Neural progenitor cell (in vitro differentiated cells): ENCODE measurements at places on chromosomes 3 and 15. TPM values are rescaled to one million over a fixed set of nuclear protein-coding genes. Genes with fewer than 3 reads are reported as not detected.

KIF7 gene
- total RNA-seq, result 4.3 and 15.7 TPM in 2 replicates

IMPG2 gene
- 0.03 and 0.15 TPM in 2 replicates for total RNA-seq

MESP2 gene
- 0.19 TPM in 1 of 2 replicates, not detected in the other for total RNA-seq

TNFAIP8L3 gene
- total RNA-seq, result not detected in 2 replicates

ECE2 gene
- total RNA-seq, result 0.15 TPM in 1 of 2 replicates, not detected in the other

GRCh38 chr15:94395640-94396039, 164.3 kb downstream of the MCTP2 start:
- no peak overlapping the region for H3K4me3 ChIP-seq
- H3K27ac ChIP-seq, result no peak overlapping the region
- no peaks in the 10 kb centered on the region for H3K4me1 ChIP-seq

DNA sequence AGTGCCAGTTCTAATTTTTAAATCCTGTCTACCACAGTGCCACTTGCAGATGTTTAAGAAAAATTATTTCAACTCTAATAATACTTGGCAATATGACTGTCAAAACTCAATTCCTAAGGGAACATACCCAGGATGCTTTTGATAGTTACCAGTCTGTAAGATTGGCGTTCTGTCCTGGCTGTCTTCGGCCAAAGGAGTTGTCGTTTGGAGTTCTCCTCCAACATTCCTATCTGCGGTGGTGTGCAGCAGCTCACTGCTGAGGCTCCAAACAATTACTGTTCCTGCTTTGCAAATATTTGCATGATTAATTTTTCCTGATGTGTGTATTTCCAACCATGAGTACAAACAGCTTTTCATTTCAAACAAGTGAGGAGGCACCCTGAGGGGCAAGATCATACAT, 330.8 kb upstream of the DPH6 start:
- no peak overlapping the region for H3K27ac ChIP-seq
- H3K4me3 ChIP-seq, result no peak overlapping the region
- no peaks in the 10 kb centered on the region for H3K36me3 ChIP-seq
- no peak for DNase-seq

GRCh38 chr3:154540950-154541604, 111.1 kb upstream of the GPR149 start:
- H3K4me1 ChIP-seq, result no peaks in the 10 kb centered on the region
- no peaks in the 10 kb centered on the region for H3K36me3 ChIP-seq
- no peak overlapping the region for H3K27ac ChIP-seq

- no peak for DNase-seq
- H3K27ac ChIP-seq, result no peak overlapping the region
- H3K27me3 ChIP-seq, result peaks cover 18% of the 10 kb centered on the region
- no peaks in the 10 kb centered on the region for H3K36me3 ChIP-seq
- H3K4me3 ChIP-seq, result no peak overlapping the region
- peaks cover 24% of the 10 kb centered on the region for H3K4me1 ChIP-seq
Observed at GRCh38 chr3:65552434-65552833, 486.3 kb downstream of the MAGI1 start.

GRCh38 chr3:189137416-189137815, 34.4 kb upstream of the TPRG1 start:
- H3K4me3 ChIP-seq, result no peak overlapping the region
- DNase-seq, result peak; percentile 51
- H3K27me3 ChIP-seq, result no peaks in the 10 kb centered on the region
- H3K4me1 ChIP-seq, result peaks cover 6% of the 10 kb centered on the region
- no peaks in the 10 kb centered on the region for H3K36me3 ChIP-seq
- no peak overlapping the region for H3K27ac ChIP-seq

- no peak overlapping the region for H3K4me3 ChIP-seq
- no peaks in the 10 kb centered on the region for H3K27me3 ChIP-seq
- H3K36me3 ChIP-seq, result no peaks in the 10 kb centered on the region
Observed at GRCh38 chr15:36940636-36941260, 159.6 kb downstream of the MEIS2 start.

GRCh38 chr15:58407236-58407775, 24.5 kb upstream of the LIPC start:
- peaks cover 35% of the 10 kb centered on the region for H3K4me1 ChIP-seq
- no peak overlapping the region for H3K4me3 ChIP-seq
- H3K36me3 ChIP-seq, result no peaks in the 10 kb centered on the region
- DNase-seq, result peak; percentile 44
- H3K27me3 ChIP-seq, result no peaks in the 10 kb centered on the region

- no peaks in the 10 kb centered on the region for H3K36me3 ChIP-seq
- H3K4me1 ChIP-seq, result peaks cover 3% of the 10 kb centered on the region
- no peak overlapping the region for H3K27ac ChIP-seq
- peak; percentile 74 for DNase-seq
- H3K4me3 ChIP-seq, result no peak overlapping the region
- H3K27me3 ChIP-seq, result no peaks in the 10 kb centered on the region
Observed at GRCh38 chr3:10344147-10344943, 23.4 kb upstream of the SEC13 start.

GRCh38 chr3:111414531-111414930, 127.5 kb upstream of the CD96 start:
- no peak overlapping the region for H3K27ac ChIP-seq
- H3K27me3 ChIP-seq, result no peaks in the 10 kb centered on the region
- DNase-seq, result no peak
- H3K4me3 ChIP-seq, result no peak overlapping the region

DNA sequence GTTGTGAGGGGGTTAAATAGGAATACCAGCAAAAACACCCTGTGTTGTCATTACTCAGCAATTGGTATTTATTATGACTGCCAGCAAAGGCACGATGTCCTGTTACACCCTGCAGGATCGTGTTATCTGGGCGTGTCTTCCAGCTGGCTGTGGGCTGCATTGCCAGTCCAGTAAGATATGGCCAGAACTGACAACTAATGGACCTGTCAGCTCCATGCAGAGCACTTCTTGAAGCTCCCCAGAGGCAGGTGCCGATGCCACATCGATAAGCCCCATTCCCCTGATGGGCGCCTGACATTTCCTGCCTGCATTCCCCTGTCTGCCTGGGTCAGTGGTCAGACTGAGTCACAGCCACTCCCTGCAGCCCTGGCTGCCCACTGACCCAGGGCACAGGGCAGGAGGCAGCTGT, 79.7 kb upstream of the RASGRF1 start:
- no peak for DNase-seq
- no peak overlapping the region for H3K27ac ChIP-seq
- no peaks in the 10 kb centered on the region for H3K27me3 ChIP-seq
- no peaks in the 10 kb centered on the region for H3K36me3 ChIP-seq
- no peaks in the 10 kb centered on the region for H3K4me1 ChIP-seq
